ENCODE measurements at places on chromosomes 3 and 15.

DNA sequence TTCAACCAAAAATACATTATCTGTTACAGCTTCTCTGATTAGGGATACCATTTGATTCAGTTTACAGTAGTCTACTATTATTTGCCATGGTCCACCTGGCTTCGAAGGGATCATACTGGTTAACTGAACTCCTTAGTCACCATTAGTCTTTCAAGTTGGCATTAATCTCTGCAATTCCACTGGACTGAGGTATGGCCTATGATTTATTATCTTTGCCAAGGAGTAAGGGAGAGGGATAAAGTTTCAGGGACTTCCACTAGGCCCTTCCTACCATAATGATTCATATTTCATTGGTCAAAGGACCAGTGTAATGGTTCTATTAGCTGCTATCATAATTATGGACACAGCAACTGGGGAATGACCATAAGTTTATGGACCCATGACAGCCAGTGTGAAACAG, 7.3 kb upstream of the CMSS1 start:
- no peak for DNase-seq

DNA sequence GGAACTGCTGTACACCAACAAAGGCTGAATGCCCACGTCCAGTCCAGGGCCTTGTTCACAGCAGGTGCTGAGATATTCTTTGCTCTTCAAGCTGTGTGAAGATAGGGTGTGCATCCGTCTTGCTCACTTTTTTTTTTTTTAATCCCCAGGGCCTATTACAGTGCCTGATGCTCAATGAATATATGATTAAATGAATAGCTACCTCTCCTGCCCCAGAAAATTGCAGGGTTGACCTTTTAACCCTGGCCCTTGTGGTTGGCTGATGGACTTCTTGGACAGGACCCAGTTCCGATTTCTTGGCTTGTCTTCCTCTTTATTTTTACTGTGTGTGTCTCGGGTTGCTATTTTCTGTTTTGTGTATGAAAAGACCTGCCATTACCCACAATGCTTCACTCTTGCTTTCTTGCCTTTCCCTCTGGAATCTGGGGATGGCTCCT, 2.9 kb upstream of the FYTTD1 start:
- DNase-seq: no peak

- no peak for DNase-seq
Measured at GRCh38 chr15:66102563-66103292, 150.8 kb downstream of the MEGF11 start.

DNA sequence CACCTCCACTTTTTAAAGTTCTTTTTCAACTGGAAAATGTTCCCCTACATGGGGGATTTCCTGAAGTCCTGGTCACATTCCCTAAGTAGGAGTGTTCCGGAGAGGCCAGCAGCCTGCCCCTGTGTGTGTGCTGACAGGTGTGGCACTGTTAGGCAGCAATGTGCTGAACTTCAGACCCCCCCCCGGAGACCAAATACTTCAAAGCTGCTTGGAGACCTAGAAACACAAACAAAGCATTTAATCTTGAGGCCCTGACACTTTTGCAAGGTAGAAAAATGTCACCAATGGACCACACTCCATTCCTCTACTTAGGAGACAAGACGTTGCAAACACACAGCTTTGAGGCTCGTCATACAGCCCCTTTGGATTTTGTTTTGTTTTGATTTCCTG, 259.6 kb upstream of the CTNNB1 start:
- no peak for DNase-seq

DNA sequence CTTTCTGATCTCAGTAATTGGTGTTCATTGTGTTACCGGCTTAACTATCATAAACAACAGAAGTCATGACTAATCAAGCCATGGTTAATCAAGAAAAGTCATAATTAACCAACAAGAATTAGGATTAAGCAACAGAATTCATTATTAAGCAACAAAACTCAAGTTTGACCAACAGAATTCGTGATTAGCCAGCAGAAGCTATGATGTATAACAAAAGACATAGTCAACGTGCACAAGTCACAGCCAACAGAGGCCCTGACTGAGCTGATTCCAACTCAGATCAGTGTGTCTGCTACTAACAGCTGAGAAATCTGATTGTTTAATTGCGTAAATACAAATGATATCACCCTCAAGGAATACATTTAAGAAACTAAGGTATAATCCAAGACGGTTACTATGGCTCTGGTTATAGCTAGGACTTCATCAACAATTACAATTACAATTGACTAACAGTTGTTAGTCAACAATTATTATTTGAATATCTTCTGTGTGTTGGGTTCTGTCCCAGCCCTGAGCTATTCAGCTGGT, 67.7 kb downstream of the RARB start:
- no peak for DNase-seq

DNA sequence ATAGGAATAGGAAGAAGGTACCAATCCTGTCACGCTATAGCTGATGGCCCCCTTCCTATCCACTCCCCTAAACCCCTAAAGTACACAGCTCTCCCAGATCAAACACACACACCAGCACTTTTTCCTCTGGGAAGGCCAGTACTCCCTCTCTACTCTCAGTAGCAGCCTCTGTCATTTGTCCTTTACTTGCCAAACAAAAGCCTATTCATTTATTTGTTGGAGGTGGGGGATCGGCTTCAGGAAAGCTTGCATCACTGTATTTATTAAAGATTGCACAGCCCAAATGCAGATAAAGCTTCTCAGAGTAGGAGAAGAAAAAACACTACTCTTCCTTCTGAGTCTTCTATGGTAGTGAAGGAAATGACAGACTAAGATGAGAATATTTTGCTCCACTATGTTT, 429.7 kb upstream of the RASGRP1 start:
- DNase-seq: peak; percentile 11

DNA sequence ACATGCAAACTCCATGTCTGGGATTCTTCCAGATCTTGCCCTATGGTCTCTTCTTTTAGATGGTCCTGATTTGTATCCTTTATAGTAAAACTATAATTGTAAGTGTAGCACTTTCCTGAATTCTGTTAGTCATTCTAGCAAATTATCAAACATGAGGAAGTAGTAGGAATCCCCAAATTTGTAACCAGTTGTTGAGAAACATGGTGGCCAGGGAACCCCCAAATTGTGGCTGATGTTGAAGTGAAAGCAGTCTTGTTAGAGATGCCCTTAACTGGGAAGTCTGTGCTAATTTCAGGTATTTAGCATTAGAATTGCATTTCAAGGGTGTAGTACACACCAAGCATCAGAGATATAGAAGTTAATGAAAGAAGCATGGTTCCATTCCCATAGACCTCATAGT, 180.4 kb upstream of the STT3B start:
- DNase-seq: no peak

GRCh38 chr3:193648542-193649076, 55.6 kb downstream of the OPA1 start:
- no peak for DNase-seq

GRCh38 chr3:62110443-62111225, 262.7 kb downstream of the FEZF2 start:
- no peak for DNase-seq

DNA sequence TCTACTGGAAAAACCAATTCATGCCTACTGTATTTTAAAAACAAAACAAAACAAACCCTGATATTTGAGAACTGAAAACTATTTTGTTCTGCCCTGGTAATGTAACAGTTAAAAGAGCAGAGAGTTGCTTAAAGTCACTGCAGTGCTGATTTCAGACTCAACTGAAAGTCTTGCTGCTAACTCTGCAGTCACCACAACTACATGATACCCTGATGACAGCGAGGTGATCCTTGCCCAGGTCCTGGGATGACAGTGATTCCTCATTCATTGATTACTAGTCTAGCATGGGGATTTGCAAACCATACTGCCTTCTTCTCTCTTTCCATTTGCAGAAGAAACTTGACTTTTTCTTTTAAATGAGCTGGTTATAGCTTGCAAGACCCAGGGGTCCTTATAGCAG, 67.5 kb downstream of the MME start:
- no peak for DNase-seq

DNA sequence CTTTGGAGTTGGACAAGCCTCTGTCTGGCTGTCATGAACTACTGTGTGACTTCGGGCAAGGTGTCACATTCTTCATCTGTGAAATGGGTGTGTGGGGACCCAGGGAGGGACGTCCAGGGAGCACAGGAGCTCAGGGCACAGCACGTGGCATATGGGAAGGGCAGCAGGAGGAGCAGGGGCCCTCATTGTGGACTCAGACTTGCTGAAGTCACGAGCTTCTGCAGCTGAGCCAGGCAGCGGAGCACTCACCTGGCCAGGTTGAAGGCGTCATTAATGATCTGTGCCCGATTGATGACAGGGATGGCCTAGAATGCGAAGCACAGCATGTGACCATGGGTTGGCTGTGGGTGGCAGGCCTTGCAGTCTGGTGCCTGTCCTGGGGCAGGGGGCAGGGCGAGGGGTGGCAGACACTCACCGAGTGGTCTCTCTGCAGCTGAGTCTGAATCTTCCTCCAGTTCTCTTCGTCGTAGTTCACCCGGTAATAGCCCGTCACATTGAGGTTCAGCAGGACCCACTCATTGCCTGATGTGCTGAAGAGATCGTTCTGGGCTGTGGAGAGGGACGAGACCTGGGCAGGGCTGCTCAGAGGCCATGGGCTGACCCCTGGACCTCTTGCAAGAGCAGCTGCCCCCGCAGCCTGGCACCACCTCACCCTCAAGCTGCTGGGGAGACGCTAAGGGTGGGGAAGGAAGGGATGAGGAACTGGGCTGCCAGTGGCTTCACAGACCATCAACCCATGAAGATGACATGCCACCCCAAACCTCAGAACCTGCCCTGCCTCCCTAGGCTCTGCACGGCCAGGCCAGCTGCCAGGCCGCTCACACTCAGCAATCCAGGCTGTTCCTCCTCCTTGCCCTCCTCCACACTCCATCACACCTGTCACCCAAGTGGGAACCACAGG, 15.4 kb downstream of the ANPEP start:
- DNase-seq: no peak

DNA sequence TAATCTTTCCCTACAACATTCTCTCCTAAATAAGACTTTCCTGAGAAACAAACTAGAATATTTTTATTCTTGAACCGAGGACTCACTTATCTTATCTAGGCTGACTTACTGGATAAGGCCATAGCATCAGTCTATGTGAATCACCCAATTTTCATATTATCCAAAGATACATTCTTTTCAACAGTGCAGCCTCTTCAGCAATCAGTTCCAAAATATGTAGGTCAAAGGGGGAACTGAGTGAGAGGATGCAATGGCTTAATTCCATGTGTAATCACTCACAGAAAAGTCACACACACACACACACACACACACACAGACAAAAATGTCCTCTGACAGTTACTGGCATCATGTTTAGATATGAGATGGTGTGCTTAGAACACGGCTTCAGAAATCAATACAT, 31.5 kb upstream of the MECOM start:
- DNase-seq: no peak

- DNase-seq: no peak
Measured at GRCh38 chr3:174700736-174701135, 158.4 kb upstream of the NAALADL2 start.

GRCh38 chr15:66039117-66039871, 170.0 kb downstream of the RAB11A start:
- no peak for DNase-seq

GRCh38 chr3:18891641-18892040, 256.7 kb upstream of the KCNH8 start:
- DNase-seq: no peak

GRCh38 chr3:4151859-4152258, 151.3 kb upstream of the SETMAR start:
- DNase-seq: no peak

DNA sequence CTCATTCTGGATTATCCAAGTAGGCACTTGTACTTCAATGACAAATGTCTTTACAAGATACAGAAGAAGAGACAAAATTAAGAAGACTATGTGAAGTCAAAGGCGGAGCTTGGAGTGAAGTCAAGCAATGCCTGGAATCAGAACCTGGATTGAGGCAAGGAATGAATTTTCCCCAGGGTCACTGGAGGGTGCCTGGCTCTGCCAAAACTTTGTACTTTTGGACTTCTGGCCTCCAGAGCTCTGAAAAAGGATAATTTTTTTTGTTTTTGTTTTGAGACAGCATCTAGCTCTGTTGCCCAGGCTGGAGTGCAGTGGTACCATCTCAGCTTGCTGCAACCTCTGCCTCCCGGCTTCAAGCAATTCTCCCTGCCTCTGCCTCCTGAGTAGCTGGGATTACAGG, 119.3 kb upstream of the AGBL1 start:
- DNase-seq: no peak
